ENCODE measurements at places on chromosomes 4 and X.

DNA sequence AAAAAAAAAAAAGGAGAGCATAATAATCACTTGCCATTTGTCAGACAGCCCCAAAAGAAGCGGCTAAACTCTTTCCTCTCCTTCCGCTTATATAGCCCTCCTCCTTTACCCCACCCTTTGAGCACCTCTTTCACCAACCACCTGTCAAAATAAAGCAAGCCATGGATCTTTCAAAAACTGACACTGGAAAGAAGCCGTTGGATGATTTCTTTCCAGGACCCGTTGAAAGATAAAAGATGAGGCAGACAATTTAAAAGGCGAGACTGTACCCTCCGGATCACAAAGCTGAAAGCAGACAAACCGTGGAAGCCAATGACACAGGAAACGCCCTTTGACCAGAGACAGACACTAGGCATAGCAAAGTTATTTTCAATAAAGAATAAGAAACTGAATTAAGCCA, 22.6 kb downstream of the GPC4 start:
- no peak overlapping the region for H3K4me3 ChIP-seq
- no peaks in the 10 kb centered on the region for H3K36me3 ChIP-seq
- DNase-seq = no peak
- H3K27ac ChIP-seq = no peak overlapping the region

DNA sequence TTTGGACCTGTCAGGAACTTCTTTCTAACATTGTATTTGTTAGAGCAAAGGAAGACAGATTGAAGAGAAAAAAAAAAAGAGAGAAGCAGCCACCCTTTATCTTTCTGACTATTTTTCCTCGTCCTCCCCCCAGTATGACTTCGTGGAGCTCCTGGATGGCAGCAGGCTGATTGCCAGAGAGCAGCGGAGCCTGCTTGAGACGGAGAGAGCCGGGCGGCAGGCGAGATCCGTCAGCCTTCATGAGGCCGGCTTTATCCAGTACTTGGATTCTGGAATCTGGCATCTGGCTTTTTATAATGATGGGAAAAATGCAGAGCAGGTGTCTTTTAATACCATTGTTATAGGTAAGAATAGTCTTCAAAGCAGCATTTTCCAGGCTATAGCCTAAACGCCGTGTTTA, 237.7 kb downstream of the DCTD start:
- no peaks in the 10 kb centered on the region for H3K27me3 ChIP-seq
- no peak overlapping the region for H3K27ac ChIP-seq
- DNase-seq = no peak
- H3K36me3 ChIP-seq = no peaks in the 10 kb centered on the region
- H3K4me1 ChIP-seq = no peaks in the 10 kb centered on the region

GRCh38 chrX:40177942-40178715, 80.4 kb upstream of the BCOR start:
- no peaks in the 10 kb centered on the region for H3K36me3 ChIP-seq
- H3K4me3 ChIP-seq = no peak overlapping the region
- no peak for DNase-seq
- peaks cover 16% of the 10 kb centered on the region for H3K4me1 ChIP-seq
- no peaks in the 10 kb centered on the region for H3K27me3 ChIP-seq

DNA sequence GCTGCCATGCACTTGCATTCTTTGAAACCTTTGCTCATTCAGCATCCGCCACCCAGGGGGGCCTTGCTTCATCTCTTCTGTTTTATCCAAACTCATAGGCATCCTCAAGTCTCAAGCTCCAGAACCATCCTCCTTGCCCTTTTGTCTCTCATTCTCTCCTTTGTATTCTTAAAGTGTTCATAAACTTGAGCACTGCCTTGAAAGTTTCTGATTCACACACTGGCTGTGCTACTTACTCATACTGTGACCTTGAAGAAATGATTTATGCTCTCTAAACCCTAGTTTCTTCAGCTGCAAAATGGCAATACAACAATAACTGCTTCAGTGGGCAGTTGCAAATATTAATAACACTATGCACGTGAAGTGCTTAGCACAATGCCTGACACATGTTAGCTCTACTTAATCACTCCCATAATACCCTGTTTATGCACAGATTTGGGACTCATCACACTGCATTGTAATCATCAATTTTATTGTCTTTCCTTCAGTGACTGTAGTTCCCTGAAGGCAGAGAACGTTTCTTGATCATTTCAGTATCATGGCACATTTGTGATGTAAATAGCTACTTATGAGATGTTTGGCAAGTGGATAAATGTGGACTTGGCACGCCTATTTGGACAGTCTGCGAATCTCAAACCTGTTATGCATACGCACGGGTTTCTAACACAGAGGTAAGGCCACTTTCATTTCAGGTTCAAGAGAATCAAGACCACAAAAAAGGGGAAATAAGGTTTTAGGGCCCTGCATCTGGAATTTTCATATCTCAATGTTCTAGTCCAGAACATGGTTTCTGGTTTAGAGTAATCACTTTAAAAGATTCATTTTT, 291.0 kb downstream of the LDB2 start:
- no peaks in the 10 kb centered on the region for H3K27me3 ChIP-seq
- H3K36me3 ChIP-seq = no peaks in the 10 kb centered on the region
- H3K27ac ChIP-seq = no peak overlapping the region
- no peak for DNase-seq

DNA sequence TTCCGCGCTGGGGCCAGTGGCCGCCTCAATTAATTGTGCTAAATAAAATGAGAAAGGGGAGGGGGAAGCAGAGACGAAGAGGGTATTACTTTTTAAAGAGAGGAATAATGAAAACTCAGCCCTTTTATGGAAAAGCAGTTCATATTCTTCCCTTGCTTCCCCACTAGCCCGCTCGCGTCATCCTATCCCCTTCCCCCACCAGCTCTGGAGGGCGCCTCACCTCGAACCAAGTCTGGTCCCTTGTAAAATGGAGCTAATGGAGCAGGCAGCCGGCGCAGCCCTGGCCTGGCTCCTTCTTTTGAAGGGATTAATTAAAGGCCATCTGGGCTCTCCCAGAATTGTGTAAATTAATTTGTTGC, 511 bp upstream of the NKX6-1 start:
- DNase-seq = no peak
- no peaks in the 10 kb centered on the region for H3K36me3 ChIP-seq
- peak overlapping the region; percentile 41 for H3K4me3 ChIP-seq
- H3K27ac ChIP-seq = no peak overlapping the region

Data from effector memory CD4-positive, alpha-beta T cell (primary cell).